ENCODE measurements at places on chromosomes 2 and 18. TPM values are rescaled to one million over a fixed set of nuclear protein-coding genes. Genes with fewer than 3 reads are reported as not detected.

RUFY4 gene
- polyA plus RNA-seq = 0.45 TPM

CBLN2 gene
- polyA plus RNA-seq = 2.6 TPM

VAMP8 gene
- 68.1 TPM for polyA plus RNA-seq

PSMA8 gene
- polyA plus RNA-seq = not detected

NRP2 gene
- polyA plus RNA-seq = 64.8 TPM

SERPINB12 gene
- polyA plus RNA-seq = not detected

TEX44 gene
- not detected for polyA plus RNA-seq

LIMS4 gene
- 4.0 TPM for polyA plus RNA-seq

GPR55 gene
- 0.21 TPM for polyA plus RNA-seq
